Stimulated activated CD4-positive, alpha-beta T cell treated with anti-CD3 and anti-CD28 coated beads, Interleukin-1b, Interleukin-23, amount 100 ng/mL, for 1 hour (primary cell): ENCODE measurements at places on chromosomes 13 and 19.

DNA sequence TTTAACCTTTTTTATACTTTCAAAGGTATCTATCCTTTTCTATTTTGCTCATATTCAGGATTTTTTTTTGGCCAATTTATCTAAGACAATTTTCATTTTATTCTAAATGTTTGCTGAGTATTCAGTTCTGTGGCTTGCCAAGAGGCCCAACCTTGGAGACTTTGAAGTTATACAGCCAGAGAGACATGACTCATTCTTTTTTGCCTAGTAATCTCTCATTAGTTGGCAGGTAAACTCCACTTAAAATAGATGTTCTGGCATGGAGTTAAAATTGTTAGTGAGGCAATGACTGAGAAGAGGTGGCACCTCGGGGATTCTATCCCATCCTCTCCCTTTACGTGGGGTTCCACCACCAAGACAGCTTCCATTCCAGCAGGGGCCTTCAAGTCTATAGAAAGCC lies 213.8 kb downstream of the KCTD12 start:
- DNase-seq, result no peak

GRCh38 chr13:45817833-45818232 lies 33.7 kb downstream of the SIAH3 start:
- DNase-seq, result no peak

GRCh38 chr13:70960841-70961443 lies 852.7 kb upstream of the KLHL1 start:
- no peak for DNase-seq

DNA sequence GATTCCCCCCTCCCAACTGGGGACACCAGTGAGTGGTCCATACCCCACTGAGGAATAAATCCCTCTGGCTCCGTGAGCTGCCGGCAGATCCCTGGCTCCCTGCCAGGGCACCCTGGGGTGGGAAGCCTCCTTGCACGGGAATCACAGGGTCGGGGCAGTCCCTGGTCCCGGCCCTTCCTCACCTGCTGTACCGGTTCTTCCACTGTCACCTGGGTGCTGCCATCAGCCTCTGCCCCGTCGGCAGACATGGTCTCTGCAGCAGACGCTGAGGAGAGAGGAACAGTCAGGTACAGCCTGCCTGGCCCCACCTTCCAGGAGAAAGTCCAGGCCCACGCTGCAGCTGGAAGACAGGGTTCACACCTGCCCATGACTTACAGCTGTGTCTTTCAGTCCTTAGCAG lies 6.3 kb downstream of the PLIN3 start:
- no peak for DNase-seq

DNA sequence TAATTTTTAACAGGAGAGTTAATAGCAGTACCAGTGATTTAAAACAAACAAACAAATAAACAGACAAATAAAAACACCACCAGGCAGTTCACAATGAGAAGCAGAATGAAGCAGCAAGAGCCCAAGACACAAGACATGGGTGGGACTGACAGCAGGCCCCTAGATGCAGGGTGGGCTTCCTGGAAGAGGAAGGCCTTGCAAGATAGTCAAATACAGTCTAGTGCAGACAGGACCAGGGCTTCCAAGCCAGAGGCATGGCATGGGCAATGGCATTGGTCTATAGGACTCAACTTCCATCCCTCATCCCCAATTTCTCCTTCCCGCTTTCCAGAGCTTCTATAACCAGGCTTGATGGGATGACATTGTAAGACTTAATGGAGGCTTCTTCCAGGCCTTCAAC lies 645.1 kb downstream of the UQCRFS1 start:
- no peak for DNase-seq

DNA sequence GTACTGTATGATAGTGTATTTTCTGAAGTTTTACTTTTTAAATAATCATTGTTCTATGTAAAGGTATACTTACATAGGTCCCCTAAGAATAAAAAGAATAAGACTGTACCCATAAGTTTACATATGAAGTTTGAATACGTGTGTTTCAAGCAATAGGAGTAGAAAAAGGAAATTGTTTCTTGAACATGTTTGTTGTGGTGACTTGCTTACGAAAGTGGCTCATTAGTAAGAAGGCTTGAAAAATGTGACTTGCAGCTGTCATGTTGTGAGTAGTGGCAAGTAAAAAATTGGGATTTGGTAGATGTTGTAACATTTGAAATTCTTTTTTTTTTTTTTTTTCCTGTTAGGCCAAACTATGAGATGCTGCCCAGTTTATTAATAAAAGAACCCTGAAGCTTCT lies 203.3 kb downstream of the LMO7 start:
- no peak for DNase-seq

DNA sequence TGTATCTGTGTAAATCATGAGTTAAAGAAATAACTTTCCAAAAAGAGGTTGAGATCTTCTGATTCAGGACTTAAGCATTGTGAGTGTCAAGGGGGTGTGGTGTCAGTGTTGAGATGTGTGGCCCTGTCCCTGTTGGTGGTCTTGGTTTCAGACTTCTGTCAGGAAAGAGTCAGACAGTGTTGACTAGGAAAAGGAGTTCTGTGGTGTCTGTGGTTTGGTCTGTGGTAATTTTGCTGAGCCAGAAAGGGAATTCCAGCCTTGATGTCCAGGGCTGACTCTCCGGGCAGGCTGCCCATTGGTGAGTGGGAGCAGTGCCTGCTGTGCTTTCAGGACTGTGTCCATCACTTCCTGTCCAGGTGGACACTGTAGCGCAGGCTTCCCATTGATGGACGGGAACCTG lies 39.8 kb upstream of the IGFL4 start:
- DNase-seq, result no peak

DNA sequence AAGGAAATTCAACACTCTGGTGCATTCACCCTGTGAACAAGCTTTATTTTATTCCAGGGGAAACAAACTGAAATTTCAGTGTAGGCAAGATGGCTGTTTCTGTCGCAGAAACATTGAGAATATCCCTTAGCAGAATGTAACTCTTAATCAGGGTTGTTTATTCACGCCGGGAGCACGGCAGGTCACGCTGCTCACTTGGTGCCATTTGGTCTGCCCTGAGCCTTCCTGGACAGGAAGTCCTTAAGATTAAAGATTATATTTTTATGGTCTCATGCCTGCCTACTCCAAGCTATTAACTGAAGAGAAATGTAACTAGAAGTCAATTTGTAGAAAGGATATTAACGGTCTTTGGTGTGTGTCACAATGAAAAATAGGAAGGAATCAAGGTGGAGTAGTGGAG lies 185.3 kb upstream of the ARGLU1 start:
- no peak for DNase-seq

DNA sequence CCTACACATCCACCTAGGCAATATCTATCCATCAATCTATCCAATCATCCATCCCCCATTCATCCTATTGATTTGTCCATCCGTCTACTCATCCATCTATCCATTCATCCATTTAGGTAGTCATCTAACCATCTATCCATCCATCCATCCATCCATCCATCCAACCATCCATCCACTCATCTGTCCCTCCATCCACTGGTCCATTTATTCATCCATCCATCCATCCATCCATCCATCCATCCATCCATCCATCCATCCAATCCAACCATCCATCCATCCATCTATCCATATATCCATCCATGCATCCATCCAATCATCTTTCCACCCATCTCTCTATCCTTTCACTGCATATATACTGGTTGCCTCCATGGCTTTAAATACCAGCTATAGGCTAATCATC lies 3.9 kb downstream of the KLK13 start:
- no peak for DNase-seq

DNA sequence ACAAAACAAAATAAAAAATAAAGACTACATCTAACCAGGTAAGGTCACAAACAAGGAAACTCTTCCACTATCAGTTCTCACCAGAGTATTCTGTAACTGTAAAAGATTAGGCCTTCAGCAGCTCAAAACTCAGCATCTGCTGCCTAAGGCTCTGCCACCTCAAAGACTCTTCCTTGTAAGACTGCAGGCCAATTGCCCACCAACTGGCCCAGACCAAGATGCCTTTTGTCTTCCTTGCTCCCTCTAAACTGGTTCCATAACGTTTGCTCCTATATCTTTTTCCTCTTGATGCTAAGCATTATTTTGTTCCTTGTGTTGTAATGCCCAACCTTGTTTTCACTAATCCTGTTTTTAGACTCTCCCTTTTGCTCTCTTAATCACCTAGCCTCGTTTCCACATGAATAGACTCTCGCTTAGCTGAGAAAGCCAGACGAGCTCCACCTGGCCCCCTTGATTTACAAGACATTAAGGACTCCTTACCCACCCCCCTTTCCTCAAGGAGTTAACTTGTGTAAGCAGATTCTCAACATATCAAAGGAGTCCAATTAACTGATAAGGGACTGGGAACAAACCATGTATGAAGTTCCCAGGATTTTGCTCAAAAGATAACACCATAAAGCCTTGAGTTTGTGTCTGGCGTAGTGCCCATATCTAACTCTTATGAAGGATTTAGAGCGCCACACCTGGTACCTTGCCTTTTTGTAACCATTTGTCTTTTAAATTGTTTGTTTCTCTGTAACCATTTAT lies 1.5 kb downstream of the ZNF814 start:
- no peak for DNase-seq

DNA sequence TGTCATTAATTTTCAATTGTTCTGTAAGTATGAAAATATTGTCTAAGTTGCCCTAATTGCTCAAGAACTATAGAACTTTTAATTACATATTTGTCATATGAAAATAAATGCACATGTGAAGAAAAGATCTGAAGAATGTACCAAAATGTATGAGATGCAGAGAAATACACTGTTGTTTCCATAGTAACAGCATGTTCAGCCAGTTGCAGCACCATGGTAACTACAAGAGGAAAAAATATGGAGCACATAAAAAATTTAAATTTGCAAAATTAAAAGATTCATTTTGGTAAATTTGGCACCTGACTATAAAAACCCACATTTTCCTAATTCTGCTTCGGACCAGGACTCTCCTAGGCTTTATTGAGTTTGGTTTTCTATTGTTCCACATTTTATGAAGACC lies 1170.0 kb upstream of the MIR17HG start:
- DNase-seq, result no peak

DNA sequence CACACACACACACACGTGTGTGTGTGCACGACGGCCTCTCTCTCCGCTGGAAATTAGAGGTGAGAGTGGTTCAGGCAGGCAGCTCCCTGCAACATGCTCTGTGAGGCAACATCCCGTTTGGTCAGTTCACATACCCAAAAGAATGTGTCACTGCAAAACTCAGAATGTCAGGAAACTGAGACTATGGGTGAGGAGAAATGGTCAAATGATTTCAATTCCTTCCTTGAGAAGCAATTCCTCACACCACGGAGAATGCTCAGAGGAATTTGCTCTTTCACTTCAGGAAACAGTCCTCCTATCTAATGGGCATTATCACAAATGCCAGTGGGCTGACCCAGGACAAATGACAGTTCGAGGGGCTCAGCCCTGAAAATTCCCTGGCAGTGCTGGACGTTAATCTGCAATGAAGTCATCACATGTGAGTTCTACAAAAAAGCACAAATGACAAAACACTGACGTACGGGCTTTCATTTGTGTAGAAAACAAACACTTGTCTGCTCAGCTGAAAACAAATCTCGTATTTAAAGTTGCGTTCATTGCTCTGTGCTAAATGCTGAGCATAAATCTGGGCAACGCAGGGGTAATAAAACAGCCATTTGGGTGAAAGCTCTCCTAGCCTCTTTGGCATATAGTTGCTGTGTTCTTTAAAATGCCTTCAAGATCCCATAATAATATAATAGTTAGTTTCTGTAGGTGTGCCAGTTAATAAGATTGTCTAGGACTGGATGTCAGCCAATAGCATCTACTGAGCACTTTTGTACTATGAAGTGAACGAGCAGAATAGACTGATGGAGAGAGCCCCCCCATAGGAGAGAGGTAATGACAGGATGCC lies 18.6 kb upstream of the LATS2 start:
- DNase-seq, result no peak

- DNase-seq, result no peak
Observed at GRCh38 chr19:52710538-52710937, 24.3 kb downstream of the ZNF611 start.

- DNase-seq, result no peak
Observed at GRCh38 chr13:111011899-111012298, 97.0 kb upstream of the ANKRD10 start.

DNA sequence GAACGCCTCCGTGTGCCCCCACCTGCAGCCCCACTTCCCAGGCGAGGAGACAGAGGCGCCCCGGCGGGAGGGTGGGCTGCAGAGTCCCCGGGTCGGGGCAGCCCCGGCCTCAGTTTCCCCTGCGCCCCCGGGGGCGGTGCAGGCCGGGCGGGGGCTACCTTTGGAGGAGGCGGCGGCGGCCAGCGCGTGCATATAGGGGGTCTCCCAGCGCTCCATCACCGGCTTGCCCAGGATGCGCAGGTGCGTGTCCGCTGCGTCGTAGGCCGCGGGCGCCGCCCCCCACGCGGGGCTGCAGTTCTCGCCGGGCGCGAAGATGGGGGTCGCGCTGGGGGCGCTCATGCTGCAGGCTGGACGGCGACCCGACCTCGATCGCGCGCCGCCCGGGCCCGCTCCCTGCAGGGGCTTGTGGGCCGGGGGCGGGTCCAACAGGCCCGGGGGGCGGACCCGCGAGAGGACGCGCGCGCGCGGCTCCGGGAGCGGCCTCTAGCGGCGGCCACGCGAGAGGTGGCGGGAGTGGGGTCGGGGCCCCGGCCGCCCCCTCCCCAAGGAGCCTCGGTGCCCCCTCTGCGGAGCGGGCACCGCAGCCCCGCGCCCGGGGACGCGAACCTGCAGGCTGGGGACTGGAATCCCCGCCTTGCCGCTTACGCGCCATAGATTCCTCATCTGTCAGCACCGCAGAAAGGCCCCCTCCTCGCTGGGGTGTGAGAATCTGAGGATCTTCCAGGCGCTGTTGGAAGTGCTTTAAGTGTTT lies at the start of gene GAMT:
Gene GAMT (minus strand): TSS at position 405 of the 751 bp plus-strand sequence. CDS start 66 bp downstream, at position 339.
- DNase-seq, result no peak

GRCh38 chr19:14102102-14102696 lies 11.6 kb upstream of the SAMD1 start:
- no peak for DNase-seq

DNA sequence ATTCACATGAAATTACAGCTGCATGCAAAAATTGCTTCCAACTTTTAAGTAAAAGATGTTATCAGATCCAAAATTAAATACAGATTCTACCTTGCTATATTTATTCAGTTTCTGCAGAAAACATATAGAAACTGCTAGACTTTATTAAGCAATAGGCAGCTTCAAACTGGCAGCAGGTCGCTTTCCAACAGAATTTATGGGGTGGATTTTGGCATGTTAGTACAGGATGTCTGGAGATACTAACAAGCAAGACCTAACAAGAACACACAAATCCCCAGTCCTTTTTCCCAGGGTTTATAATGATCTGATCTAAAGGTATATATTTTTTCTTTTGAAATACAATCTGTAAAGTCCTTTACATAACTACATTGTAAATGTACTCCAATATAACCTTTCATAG lies 27.5 kb downstream of the TBC1D4 start:
- no peak for DNase-seq

GRCh38 chr13:39760521-39760920 lies 105.1 kb downstream of the COG6 start:
- no peak for DNase-seq

- DNase-seq, result no peak
Observed at GRCh38 chr13:43933378-43933777, 53.7 kb downstream of the LACC1 start.
